ENCODE measurements at places on chromosomes 2 and 18. TPM values are rescaled to one million over a fixed set of nuclear protein-coding genes. Genes with fewer than 3 reads are reported as not detected.

GRCh38 chr2:240498958-240499260, 58.9 kb downstream of the ANKMY1 start:
- no peak overlapping the region for H3K4me3 ChIP-seq
- H3K36me3 ChIP-seq: no peaks in the 10 kb centered on the region
- H3K27me3 ChIP-seq: no peaks in the 10 kb centered on the region
- no peaks in the 10 kb centered on the region for H3K4me1 ChIP-seq

DNA sequence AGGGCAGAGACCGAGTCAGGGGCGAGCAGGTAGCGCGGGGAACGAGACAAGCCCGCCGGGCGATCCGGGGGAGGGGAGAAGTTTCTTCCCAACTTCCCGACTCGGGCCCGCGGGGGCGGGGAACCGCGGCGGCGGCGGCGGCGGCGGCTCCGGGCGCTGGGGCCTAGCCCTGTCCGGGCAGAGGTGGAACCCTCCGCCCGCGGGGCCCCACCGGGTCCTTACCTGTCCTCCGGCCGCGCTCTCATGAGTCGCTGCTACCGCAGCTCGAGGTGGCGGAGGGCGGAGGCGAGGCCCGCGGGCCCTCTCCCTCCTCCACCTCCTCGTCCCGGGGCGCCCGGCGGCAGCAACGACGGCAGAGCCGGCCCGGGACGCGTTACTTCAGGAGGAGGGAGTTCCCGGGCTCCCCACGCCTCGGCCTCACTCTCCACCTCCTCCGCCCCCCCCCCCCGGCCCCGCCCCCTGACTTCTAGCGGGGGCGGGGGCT, at the start of gene YES1:
Gene YES1 (minus strand): TSS at position 351 of the 484 bp plus-strand sequence. CDS start 55,415 bp downstream, outside the sequence.
- H3K4me3 ChIP-seq: peak within 1 kb of the TSS; percentile 80
- no peaks in the 10 kb centered on the region for H3K4me1 ChIP-seq
- peak within 1 kb of the TSS; percentile 93 for H3K27ac ChIP-seq

- no peak for DNase-seq
- H3K27ac ChIP-seq: no peak overlapping the region
- no peaks in the 10 kb centered on the region for H3K36me3 ChIP-seq
- H3K4me3 ChIP-seq: no peak overlapping the region
- H3K4me1 ChIP-seq: no peaks in the 10 kb centered on the region
Measured at GRCh38 chr18:51865538-51865937, 474.5 kb upstream of the DCC start.

- H3K4me1 ChIP-seq: peaks cover 9% of the 10 kb centered on the region
- no peaks in the 10 kb centered on the region for H3K27me3 ChIP-seq
- H3K4me3 ChIP-seq: no peak overlapping the region
- H3K27ac ChIP-seq: peak overlapping the region; percentile 76
- H3K36me3 ChIP-seq: no peaks in the 10 kb centered on the region
Measured at GRCh38 chr2:37454851-37455762, 110.7 kb downstream of the QPCT start.

- no peak for DNase-seq
- H3K4me1 ChIP-seq: no peaks in the 10 kb centered on the region
- H3K4me3 ChIP-seq: no peak overlapping the region
- no peaks in the 10 kb centered on the region for H3K27me3 ChIP-seq
- H3K27ac ChIP-seq: no peak overlapping the region
Measured at GRCh38 chr18:7102131-7102530, 15.5 kb downstream of the LAMA1 start.

DNA sequence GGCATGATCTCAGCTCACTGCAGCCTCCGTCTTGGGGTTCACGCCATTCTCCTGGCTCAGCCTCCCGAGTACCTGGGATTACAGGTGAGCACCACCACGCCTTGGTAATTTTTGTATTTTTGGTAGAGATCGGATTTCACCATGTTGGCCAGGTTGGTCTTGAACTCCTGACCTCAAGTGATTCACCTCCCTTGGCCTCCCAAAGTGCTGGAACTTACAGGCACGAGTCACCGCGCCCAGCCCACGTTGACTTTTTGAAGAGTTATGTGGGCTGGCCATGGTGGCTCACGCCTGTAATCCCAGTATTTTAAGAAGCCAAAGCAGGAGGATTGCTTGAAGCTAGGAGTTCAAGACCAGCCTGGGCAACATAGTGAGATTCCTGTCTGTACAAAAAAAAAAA, 20.8 kb downstream of the CCL20 start:
- H3K4me1 ChIP-seq: no peaks in the 10 kb centered on the region
- DNase-seq: no peak
- H3K4me3 ChIP-seq: no peak overlapping the region
- no peaks in the 10 kb centered on the region for H3K36me3 ChIP-seq

DNA sequence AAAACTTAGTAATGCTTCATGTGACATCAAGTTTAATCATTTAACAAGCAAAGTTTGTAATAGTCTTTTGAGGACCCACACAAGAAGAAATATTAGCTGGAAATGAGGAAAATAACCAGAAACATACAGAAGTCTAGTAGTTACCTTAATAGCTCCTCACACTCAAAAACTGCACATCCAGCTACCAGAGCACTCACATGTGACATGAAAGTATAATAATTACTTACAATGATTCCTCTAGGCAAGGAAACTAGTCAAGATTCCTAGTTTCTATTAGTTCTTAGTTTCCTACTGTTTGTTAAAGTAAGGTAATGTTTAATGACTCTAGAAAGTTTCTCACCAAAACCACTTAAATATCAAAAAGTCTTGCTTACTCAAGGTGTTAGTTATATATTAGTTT, 335.8 kb downstream of the RAD51AP2 start:
- H3K4me3 ChIP-seq: no peak overlapping the region
- H3K4me1 ChIP-seq: no peaks in the 10 kb centered on the region
- no peaks in the 10 kb centered on the region for H3K27me3 ChIP-seq
- H3K27ac ChIP-seq: no peak overlapping the region
- DNase-seq: no peak
- H3K36me3 ChIP-seq: no peaks in the 10 kb centered on the region

ASPRV1 gene
- 8.1 TPM for total RNA-seq

DNA sequence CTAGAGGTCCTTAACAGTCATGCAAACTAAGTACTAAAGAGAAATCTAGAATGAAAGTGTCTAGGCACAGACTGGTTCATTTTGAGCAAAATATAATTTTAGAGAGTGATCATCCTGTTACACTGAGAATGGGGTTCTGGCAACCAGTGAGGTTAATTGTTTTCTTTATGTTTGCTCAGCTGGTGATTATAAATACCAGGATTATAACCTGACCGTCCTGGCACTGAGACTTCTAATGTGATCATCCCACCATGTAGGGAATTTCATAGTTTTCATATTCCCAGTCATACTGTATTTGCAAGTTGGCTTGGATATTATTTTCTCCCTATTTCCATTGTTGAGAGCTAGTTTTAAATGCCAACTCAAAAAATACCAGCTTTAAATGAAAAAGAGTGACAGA, 852.5 kb upstream of the LRATD1 start:
- H3K36me3 ChIP-seq: no peaks in the 10 kb centered on the region
- no peaks in the 10 kb centered on the region for H3K27me3 ChIP-seq
- no peak for DNase-seq
- H3K4me1 ChIP-seq: no peaks in the 10 kb centered on the region
- H3K4me3 ChIP-seq: no peak overlapping the region
- no peak overlapping the region for H3K27ac ChIP-seq
